ENCODE measurements at places on chromosomes 6 and 20. TPM values are rescaled to one million over a fixed set of nuclear protein-coding genes. Genes with fewer than 3 reads are reported as not detected.

SAPCD1 gene
- polyA plus RNA-seq = not detected

MMP24 gene
- polyA plus RNA-seq = 0.08 TPM

HLA-F gene
- polyA plus RNA-seq = 619 TPM

TNFRSF6B gene
- 0.22 TPM for polyA plus RNA-seq

DEFB132 gene
- not detected for polyA plus RNA-seq

B4GALT5 gene
- 0.34 TPM for polyA plus RNA-seq

DNA sequence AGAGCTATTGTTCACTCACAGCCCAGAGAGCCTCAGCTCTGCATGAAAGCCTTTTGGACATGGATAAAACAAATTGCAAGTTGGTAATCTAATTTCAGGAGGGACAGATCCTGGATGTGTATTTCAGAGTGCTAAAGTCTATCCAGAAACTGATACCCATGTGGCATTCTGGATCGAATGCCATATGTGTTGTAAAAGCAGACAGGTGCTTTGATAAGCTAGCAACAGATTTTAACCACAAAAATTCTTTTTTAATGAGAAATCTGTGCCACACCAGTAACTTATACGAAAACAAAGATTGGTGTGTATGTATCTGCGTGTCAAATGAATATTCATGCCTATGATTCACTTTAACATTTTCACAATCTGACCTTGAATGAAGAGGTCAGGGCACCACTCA lies 936.6 kb upstream of the MAP3K7 start:
- DNase-seq = no peak

GRCh38 chr6:157186785-157187181 lies 136.5 kb downstream of the TMEM242 start:
- DNase-seq = no peak

DNA sequence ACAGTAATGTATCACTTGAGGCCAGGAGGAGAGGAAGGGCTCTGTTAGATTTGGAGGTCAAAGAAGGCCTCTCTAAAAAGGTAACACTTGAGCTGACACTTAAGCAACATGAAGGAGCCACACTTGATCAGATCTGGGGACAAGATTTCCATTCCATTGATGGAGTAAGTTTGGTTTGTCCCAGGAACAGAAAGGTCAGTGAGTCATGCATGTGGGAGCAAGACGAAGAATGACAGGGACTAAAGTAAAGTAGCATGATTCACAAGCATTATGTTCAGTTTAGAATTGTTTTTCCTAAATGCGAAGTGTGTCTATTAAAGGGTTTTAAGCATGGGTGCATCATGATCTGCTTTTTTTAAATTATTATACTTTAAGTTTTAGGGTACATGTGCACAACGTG lies 47.4 kb downstream of the COL21A1 start:
- DNase-seq = no peak

DNA sequence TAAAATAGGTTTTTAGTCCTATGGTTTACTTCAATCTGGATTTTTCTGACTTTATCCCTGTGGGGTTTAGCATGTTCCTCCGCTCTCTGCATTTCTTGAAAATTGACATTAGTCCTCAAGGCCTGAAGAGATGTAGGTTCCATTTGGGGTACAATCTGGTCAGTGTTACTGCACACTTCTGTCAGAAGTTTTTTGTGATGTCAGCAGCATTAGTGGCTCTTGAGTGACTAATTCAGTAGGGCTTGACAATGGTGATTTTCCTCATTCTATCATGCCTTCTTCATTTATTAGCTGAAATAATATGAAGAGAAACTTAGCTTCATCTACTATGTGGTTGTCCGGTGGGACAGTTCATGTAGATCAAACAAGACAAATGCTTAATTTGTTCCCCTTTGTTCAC lies 114.6 kb downstream of the PDE10A start:
- no peak for DNase-seq

DNA sequence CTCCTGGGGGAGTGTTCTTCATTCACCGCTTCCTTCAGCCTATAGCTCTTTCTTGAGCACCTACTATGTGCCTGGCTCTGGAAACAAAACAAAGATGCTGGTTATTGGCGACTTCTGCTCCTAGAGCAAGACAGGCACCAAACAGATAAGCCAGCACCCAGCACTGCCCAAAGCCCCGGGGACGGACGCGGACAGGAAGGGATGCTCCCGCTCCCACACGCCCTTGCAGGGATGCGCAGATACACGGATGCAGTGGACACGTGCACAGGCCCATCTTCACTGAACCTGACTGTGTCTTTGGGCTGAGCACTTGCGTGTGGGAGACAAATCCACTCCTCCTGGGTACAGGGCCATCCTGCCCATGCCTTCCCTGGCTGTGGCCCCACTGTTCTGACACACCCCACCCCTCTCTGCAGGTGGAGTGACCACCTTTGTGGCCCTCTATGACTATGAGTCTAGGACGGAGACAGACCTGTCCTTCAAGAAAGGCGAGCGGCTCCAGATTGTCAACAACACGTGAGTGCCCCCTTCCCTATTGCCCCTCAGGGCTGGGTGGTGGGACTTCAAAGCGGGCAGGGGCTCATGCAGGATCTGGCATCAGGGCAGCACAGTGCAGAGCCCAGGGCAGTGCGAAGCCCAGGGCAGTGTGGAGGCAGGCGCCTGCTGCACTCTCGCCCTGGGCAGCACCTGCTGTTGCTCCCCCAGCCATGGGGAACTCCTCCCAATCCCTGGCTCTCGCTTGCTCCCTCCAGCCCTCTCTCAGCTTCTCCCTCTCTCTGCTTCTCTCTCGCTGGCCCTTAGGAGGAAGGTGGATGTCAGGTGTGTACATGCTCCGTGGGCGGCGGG lies 39.9 kb downstream of the SRC start:
- no peak for DNase-seq

DNA sequence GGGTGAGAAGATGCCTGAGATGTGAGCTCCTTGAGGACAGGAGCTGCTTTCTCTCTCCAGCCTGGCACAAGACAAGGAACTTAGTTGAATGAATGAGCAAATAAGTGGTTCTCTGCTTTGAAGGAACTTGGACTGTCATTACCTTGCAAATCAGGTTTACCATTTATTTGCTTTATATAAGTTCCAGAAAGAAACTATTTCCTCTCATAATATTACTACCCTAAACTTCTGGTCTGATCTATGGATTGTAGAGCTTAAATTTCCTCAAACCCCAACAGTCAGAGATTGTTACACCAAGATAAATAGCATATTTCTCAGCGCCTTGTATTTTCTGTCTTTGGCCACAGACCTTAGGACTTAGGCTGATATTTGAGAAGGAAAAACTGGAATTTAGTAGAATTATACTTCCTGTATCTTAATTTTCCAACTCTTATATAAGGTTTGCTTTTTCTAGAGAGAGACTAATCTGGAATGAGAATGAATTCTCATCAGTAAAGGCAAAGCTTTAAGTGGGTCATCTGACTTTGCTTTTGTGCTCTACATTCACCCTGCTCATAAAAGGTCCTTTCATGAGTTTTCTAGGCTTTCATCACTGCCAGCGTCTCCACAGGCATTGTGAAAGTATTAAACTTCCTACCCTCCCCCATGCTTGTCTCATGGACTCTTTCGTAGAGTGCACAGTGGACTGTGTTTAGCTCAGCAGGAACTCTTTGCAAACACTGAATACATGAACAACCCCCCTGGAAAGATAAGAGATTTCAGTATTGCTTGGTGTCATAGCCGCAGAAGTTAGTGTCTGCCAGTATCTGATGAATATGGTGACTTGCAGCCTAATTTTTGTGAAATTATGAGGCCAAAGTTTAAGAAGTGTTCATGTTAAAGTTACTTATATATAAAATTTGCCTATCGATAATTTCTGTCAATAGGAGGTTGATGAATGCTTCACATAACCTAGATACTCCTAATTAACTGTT lies 74.0 kb downstream of the PTPRA start:
- no peak for DNase-seq

DNA sequence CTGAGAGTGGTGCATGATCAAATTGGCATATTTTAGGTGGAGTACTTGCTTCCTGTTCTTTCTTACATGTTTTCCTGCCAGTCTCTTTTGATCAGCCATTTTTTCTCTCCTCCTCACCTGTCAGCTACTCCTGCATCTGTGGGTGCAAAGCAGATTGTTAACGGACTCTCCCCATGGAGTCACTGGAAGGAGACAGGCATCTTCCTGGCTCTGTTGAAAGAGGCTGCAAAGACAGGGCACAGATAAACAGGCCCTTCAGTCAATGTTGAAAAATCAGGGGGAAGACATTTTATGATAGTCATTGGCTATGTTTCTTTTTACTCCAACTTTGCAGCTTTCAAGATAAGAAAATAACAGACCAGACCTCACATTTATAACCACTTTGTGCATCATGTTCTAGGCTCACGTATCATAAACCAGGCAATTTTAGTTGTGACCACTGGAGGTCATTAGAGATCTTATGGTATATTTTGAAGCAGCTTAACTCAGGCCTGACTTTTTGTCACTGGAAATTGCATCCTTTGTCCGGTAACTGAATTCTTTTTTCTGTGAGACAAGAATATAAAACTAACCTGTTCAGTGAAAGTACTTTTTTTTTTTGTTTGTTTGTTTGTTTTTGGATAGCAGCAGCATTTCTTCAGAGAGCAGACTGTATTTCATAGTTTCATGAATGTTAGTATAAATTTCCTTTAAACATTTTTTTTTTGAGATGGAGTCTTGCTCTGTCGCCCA lies 20.1 kb downstream of the ECT2L start:
- no peak for DNase-seq

DNA sequence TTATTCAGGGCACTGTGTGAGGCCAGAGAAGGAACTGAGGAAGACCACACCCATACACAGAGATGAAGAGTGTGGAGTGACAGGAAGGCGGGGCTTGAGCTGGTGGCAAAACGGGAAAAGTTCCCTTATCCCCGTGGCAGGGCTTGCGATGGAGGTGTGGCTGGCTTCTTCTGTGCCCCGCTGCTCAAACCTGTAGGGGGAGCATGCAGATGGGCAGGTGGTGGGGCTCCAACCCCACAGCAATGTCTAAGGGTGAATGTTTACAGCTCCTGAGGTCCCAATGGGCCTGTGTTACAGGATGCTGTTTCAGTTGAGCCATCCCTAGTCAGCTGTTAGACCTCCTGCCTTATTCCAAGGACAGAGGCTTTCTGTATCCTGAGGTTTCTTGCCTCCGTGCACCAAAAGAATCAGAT lies 105.9 kb downstream of the LY86 start:
- DNase-seq = no peak

DNA sequence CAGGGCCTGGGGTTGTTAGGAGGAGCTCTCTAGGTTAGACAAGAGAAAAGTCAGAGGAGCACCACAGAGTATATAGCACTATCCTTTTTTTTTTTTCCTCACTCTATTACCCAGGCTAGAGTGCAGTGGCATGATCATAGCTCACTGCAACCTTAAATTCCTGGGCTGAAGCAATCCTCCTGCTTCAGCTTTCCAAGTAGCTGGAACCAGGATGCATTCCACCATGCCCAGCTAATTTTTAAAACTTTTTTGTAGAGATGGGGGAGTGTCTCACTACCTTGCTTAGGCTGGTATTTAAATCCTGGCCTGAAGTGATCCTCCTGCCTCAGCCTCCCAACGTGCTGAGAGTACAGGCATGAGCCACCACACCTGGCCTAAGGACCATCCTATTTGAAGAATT lies 19.3 kb upstream of the AKIRIN2 start:
- DNase-seq = no peak

- peak; percentile 59 for DNase-seq
These were observed 681 bp downstream of the DIDO1 start for GRCh38 chr20:62925420-62926228.

Measured in naive thymus-derived CD8-positive, alpha-beta T cell (primary cell).